Amniotic epithelial cell (primary cell): ENCODE measurements at places on chromosomes 4 and X.
A peak's percentile ranks its signal among the peaks of the same experiment; 100 is the strongest.

GRCh38 chrX:68090266-68090665 lies 343.0 kb downstream of the OPHN1 start:
- no peak for DNase-seq

DNA sequence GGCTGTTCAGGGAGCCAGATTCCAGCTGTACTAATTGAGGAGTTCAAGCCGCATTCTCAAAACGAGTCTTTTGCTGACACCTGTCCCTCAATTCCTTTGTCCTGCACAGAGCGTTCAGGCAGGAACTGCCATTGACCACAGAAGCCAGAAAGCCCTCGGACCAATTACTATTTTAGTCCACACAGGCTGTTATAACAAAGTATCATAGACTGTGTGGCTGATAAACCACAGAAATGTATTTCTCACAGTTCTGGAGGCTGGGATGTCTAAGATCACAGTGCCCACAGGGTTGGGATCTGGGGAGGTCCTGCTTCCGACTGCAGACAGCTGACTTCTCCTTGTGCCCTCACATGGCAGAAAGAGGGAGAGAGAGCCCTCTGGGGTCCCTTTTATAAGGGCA lies 119.8 kb upstream of the ATP6AP2 start:
- DNase-seq, result no peak

GRCh38 chr4:40227284-40227683 lies 30.5 kb downstream of the RHOH start:
- no peak for DNase-seq

DNA sequence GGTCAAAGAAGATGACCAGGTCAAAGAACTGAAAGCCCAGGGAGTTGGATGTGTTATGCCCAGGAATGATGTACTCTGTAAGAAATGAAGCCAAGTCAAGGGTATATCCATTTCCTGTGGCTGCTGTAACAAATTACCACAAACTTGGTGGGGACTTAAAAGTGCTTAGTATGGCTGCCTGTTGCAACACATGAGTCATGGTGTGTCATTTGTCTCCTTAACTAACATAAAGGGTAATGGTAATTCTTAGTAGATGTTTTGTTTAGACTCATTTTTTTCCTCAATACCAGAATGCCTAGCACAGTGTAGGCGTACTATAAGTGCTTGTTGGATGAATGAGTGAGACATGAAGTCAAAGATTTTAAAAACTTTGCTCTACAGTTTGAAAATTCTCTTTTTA lies 45.7 kb downstream of the SYTL5 start:
- peak; percentile 84 for DNase-seq

GRCh38 chr4:155667222-155667567 lies 547 bp downstream of the GUCY1A1 start:
- no peak for DNase-seq

DNA sequence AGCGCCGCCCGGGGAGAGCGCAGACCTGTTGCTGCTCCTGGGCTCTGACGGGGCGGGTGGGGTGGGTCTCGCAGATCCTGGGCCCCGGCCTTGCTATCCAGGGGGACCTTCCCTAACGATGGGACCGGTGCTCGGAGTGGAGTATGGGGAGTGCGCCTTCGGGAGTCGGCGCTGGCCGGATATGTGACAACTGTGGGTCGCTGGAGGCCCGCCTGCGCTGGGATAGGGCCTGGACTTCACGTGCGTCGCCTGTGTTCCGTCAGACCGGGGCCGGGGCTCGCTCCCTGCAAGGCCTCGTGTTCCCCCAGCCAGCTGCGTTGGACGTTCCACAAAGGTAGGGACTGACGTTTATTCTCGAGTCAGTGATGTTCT lies 1.3 kb downstream of the TBL1X start:
- DNase-seq, result no peak
